ENCODE measurements at places on chromosomes 2 and 18.

DNA sequence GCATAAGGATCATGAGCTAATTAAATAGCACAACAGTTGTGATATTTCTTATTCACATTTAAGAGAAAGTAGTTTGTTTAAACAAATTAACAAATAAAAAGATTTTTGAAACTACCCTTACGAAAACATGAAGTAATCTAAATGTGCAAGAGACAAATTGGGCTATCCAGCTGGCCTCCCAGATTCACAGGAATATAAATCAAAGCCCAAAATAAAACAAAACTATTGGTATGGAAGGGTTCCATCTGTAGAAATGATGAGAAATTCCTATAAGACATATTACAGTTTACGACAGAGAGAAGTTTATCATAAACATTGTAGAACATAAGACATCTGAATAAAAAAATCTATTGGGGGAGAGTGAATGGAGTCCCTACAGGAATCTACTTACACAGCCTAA, 1125.1 kb downstream of the TDRD15 start:
- no peak for DNase-seq

GRCh38 chr2:68766376-68766845, 31.8 kb downstream of the ARHGAP25 start:
- peak; percentile 23 for DNase-seq

DNA sequence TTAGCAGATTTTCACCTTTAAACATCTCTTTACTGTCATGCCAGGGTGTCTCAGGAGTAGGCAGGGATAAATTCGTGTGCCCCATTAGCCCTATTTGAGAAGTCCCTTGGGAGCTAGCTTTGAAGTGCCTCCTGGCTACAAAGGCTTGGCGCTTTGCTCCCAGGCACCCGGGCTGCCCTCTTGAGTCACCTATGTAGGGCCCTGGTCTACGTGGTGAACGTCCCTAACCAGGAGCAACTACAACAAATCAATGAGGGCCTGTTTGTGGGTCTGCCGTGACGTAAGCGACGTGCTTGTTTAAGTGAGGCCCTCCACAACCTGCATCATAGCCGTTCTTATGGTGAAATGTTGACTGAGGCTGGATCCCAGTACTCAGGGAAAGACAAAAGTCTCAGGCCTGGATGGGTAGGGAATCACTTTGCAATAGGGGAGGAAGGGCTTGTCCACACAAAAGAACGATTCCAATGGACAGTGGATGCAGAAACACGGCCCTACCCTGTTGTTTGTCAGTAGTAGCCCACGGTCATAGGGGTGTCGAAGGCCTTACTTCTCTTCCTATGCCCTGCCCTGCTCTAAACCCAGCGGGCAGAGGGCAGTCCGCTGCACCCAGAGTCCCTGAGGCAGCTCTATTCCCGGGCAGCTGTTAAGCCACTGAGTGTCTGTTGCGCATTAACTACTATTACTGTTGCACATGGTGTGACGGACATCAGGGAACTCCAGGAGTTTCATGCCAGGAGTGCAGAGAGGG, 93.9 kb downstream of the INHBB start:
- DNase-seq = no peak

- no peak for DNase-seq
Observed at GRCh38 chr2:15038366-15039364, 406.1 kb downstream of the LRATD1 start.

GRCh38 chr18:6078877-6079276, 183.6 kb upstream of the TMEM200C start:
- DNase-seq = no peak

All from midbrain (tissue), 1 donor.